ENCODE measurements at places on chromosomes 1 and 21. TPM values are rescaled to one million over a fixed set of nuclear protein-coding genes. Genes with fewer than 3 reads are reported as not detected.

- DNase-seq: no peak
These were observed 1.4 kb downstream of the DAB1 start for GRCh38 chr1:57422271-57423134.

Gene SELL
- polyA plus RNA-seq: 1.6 TPM

- DNase-seq: no peak
These were observed 2.0 kb downstream of the HES3 start for GRCh38 chr1:6245869-6246496.

Gene CAMK1G
- polyA plus RNA-seq: not detected

DNA sequence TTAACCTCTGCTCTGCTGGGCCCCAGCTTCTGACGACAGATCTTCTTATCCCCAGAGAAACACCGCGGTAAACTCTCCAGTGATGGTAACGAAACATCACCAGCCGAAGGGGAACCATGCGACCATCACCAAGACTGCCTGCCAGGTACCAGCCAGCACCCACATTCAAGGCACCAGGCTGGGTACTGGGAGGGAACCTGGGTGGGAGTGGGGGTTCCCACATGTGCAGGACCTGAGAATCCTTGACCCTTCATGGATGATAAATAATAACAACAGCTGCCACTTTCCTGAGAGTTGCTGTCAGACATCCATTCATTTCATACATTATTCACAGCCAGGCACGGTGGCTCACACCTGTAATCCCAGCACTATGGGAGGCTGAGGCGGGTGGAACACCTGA lies 20.8 kb downstream of the DRAXIN start:
- DNase-seq: no peak

GRCh38 chr21:31184459-31184858 lies 146.2 kb upstream of the KRTAP19-8 start:
- DNase-seq: no peak

DNA sequence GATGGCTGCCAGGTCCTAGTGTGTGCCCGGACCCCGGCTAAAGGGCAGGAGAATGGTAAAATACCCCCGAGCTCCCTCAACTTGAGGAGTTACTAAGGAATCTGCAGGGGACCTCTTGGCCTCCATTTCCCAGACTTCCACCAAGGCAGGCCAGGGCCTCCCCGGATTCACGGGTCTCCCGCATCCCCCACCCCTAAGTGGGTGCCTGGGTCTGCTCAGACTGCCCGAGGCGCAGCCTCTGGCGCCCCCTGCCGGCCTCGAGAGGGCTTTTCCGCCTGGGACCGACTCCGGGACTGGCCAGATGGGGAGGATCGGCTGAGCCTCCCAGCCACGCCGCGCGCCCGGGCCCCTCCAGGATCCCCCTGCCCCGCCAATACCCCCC lies 1.7 kb downstream of the PLEKHG5 start:
- DNase-seq: no peak

- no peak for DNase-seq
These were observed 128.2 kb downstream of the APP start for GRCh38 chr21:26042181-26042876.

GRCh38 chr1:65175171-65176055 lies 27.4 kb downstream of the AK4 start:
- DNase-seq: peak; percentile 65

DNA sequence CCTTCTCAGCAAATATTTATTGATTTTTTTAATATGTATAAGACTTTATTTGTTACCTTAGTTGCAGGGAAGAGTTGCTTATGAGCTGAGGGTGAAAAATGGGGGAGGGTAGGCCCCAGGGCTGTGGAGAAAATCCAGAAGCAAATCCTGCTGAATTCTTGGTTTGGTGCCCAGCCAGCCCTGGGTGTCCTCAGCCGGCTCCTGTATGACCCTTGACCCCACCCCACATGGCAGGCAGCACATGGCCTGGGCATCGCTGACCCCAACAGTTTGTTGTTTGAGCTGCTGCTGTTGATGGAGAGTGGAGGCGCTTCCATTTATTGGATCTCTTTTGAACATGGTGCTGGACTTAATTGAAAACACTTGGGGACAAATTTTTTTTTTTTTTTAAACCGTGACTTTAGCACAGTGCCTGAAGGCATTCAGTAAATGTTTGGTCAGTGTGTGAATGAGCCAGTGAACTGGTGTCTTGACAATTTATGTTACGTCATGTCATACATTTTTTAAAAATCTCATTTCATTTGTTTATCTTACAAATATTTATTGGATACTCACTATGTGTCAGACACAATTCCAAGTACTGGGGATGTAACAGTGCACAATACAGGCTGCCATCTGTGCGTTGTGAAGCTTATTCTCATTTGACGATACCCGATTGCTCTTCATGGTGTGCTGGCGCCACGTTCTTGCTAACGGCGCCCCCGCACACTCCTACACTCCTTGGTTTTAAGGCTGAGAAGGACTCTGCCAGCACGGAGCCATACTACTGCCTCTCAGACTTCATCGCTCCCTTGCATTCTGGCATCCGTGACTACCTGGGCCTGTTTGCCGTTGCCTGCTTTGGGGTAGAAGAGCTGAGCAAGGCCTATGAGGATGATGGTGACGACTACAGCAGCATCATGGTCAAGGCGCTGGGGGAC lies 98.8 kb downstream of the MTR start:
- no peak for DNase-seq

- peak; percentile 1 for DNase-seq
These were observed 2.2 kb downstream of the TMEM35B start for GRCh38 chr1:34982820-34983376.

Gene MMEL1
- 0.39 TPM for polyA plus RNA-seq

Gene POU3F1
- polyA plus RNA-seq: 0.83 TPM

Gene CCDC181
- polyA plus RNA-seq: 0.53 TPM

GRCh38 chr1:151583796-151584195 lies 28.1 kb upstream of the SNX27 start:
- no peak for DNase-seq

Gene S100A1
- polyA plus RNA-seq: 8.1 TPM

DNA sequence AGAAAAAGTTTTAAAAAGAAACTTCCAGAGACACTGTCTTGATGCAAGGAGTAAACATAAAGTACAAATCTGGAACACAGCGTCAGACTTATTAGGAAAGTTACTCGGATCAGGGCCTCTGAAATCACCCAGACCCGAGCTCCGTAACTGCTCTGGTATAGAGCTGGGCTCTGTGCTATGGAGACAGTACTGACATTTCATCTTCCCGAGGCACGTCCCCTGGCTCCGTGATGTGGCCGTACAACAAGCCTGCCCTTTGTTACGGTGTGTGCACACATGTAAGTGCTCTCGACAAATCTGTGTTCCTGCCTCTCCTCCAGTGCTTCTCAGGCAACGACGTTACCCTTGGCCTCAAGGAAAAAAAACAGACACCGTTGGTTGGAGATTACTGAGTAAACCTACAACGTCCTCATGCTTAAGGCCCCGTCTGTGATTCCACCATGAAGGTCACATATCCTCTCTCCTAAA lies 107.0 kb upstream of the IRF2BP2 start:
- no peak for DNase-seq

Gene SLC25A34
- 6.9 TPM for polyA plus RNA-seq

DNA sequence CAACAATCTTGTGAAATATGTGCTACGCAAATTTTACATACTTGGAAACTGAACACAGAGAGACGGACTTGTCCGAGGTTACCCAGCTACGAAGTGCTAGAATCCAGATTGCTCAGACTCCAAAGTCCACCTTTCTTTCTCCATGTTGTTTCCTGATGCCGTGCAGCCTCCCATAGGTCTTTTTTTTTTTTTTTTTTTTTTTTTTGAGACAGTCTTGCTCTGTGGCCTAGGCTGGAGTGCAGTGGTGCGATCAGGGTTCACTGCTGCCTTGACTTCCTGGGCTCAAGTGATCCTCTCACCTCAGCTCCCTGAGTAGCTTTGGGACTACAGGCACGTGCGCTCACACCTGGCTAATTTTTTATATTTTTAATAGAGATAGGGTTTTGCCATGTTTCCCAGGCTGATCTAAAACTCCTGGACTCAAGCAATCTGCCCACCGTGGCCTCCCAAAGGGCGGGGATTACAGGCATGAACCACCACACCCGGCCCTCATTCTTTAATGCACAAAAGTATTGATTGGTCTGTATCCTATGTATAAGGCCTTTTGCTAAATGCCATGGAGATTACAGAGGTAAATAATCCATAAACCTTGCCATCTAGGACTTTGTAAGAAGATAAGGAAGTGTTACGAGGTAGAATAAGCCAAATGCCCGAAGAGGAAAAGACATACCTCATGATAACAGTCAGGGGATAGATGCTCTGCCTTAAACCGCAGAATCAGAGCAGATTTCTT lies 92.8 kb downstream of the C1orf21 start:
- DNase-seq: no peak

- DNase-seq: no peak
These were observed 32.4 kb downstream of the MEGF6 start for GRCh38 chr1:3578906-3579305.

DNA sequence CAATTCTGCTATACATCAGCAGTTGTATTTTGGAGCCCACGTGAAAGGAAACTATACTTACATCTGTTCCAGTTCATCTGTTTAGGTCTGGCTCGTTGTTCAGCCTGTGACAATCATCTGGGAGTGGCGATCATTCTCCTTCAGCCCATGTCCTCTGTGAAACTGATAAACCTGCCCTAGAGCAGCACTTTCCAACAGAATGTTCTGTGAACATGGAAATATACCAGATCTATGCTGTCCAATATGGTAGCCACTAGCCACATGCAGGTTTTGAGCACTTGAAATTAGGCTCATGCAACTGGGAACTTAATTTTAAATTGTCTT lies 24.5 kb upstream of the COQ8A start:
- no peak for DNase-seq

Gene LDLRAD1
- not detected for polyA plus RNA-seq

DNA sequence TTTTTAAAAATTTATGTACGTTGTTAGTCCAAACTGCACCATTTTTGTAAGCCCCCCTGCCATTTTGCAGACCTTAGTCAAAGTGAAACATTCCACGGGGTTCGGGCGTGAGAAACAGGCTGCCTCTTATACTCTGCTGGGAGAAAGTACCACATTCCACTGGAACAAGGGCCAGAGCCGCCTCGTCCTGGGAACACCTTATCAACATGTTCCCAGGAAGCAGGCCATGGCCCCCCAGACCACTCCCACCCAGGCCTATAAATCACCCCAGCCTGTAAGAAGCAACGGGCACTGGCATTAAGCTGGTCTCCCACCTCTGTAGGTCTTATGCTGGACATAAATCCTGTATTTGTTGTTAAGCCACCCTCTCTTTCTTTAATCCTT lies 854 bp upstream of the ZRANB2 start:
- DNase-seq: no peak

DNA sequence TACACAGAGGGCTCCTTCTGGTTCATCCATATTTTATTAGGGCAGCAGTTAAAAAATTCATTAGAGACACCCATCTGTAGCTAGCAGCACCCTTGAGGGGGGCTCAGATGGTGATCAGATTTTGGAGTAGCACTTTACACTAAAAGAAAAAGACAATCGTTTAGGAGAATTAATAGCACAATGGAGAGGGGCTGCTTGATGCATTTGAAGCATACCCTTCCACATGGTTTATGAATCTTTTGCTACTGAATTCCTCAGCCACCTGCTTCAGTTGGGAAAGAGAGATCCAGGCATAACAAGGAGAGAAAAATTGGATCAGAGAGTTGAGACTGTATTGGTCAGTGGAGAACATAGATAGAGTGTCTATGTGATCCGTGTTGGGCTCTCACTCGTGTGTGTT lies 54.4 kb downstream of the DISC1 start:
- DNase-seq: no peak

DNA sequence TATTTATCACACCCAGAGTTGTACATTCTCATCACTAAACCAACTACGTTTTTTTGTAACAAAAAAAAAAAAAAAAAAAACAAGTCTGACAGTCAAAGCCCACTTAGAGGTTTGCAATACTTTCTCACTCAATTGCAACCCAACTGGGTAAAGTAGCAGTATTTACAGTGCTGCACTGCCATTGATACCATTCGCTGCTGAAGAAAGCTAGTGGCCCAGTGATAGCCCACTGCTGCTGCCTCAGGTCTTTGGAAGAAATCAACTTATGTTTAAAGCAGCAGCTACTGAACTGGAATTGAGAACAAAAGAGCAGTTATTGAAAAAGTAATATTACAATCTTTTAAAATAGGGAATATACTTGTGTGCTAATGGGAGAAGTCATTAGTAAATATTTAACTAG lies 2.7 kb downstream of the HNRNPU start:
- no peak for DNase-seq

- peak; percentile 50 for DNase-seq
These were observed 207.4 kb upstream of the RUNX1 start for GRCh38 chr21:35256468-35256988.

DNA sequence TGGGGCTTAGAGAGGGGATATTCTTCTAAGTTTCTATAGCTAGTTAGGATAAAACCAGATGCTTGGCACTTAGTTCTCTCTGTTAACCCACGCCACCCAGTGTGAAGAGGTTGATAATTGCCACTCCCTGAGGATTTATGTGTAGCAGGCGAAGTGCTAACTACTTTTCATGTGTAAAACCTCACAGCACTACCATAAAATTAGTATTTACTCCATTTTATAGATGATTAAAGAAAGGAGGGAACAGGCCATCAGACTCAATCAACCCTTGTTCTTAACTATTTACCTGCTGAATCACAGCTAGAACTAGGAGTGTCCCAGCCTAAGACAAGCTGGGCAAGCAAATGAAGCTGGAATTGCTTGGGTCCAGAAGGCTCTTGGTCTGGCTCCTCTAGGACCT lies 8.9 kb downstream of the LIN28A start:
- DNase-seq: no peak

Gene CYP4Z1
- polyA plus RNA-seq: 0.27 TPM

Gene PTPN7
- 0.92 TPM for polyA plus RNA-seq

- peak; percentile 60 for DNase-seq
These were observed 9.4 kb upstream of the THEMIS2 start for GRCh38 chr1:27862671-27863537.

DNA sequence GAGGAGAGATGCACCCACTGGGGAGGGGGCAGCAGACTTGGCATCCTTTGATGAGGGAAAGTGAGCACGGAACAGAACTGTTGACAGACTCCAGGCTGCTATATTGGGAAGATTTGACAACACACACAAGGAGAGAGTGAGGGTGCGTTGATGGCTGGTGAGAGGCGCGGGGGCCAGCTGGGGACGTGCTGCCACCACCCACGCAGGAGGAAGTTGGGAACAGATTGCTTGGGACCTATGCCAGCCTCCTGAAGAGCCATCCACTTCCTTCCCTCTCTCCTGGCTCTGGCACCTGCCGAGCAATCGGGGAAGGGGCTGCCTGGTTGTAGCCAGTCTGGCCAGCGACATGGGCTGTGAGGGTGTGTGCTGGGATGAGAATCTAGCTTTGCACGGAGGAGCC lies 223.7 kb upstream of the CSF3R start:
- no peak for DNase-seq

DNA sequence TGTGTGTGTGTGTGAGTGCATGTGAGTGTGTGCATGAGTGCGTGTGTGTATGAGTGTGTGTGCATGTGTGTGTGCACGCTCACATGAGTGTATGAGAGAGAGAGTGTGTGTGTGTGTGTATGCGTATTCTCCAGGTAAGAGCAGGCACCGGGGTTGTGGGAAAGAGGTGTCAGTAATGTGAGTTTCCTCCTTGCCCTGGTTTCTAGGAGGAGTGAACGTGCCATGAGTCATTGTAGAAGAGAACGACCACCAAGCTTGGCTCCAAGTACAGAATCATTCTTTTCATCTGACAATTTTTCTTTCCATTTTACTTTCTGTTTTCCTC lies 79.1 kb downstream of the POFUT2 start:
- DNase-seq: no peak

Gene GREM2
- polyA plus RNA-seq: 4.3 TPM

Gene ZRANB2
- polyA plus RNA-seq: 103 TPM

Gene VSIG8
- polyA plus RNA-seq: not detected
